Lower leg skin (tissue), 4 donors: ENCODE measurements at places on chromosomes 4 and X.
A peak's percentile ranks its signal among the peaks of the same experiment; 100 is the strongest.

- DNase-seq = no peak
Observed at GRCh38 chr4:184447664-184448063, 26.7 kb downstream of the IRF2 start.

DNA sequence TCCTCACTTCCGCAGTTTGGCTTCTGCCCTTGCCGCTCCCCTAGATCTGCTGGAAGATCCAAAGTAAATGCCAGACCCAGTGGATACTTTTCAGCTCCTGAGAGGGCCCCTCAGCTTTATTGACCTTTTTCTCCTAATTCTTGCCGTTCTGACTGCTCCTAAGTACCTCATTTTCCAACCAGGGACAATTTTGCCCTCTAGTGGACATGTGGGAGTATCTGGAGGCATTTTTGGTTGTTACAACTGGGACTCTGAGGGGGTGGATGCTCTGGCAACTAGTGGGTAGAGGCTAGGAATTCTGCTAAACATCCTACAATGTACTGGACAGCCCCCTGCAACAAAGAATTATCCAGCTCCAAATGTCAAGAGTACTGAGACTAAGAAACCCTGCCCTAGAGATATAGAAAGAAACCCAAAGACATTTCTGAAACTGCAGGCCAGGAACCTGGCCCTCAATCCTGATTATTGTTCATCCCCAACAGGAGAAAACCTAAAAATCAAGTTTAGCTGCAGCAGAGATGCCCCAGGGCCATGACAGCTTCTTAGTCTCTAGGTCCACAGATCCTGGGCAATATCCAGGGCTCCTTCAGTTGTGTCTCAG lies 3.4 kb downstream of the TEX13B start:
- no peak for DNase-seq

DNA sequence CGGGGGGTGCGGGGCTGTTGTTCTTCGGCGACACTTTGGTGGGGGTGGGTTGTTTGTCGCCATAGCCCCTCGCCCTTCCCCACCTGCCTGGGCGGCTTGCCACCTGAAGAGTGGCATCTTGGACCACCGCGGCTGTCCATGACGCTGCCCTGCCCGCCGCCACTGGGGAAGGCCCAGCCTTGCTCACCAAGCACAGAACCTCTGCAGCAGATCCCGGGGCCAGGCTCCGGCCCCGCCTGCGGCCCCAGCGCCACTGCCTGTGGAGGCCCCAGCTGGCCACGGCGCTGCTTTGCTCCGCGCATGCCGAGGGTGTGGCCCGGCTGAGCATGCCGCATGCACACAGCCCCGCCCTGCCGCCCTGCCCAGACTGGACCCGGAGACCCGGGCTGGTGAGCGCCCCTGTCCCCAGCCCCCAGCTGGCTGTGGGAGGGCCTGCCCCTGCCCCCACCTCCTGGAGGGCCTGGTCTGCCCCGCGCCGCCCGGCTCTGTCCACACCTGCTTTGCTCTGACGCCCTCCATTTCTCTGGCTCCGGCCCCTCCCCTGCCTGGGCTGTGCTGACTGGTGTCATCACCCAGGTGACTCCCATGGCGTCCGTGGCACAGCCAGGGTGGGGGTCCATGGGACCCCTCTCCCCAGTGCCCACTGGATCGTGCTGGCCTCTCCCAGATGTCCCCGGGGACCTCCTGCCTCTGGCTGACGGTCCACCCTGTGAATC lies 5.3 kb downstream of the NAT8L start:
- DNase-seq = no peak

DNA sequence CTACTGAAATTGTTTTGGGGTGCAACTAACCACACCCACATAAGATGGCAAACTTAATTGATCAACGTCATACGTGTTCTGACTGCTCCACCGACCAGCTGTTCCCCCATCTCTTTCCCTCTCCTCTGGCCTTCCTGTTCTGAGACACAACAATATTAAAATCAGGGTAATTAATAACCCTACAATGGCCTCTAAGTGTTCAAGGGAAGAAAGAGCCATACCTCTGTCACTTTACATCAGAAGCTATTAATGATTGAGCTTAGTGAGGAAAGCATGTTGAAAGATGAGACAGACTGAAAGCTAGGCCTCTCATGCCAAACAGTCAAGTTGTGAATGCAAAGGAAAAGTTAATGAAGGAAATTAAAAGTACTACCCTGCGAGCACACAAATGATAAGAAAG lies 173.9 kb upstream of the FTHL17 start:
- no peak for DNase-seq

- no peak for DNase-seq
Observed at GRCh38 chr4:182924497-182924896, 7.3 kb upstream of the DCTD start.

DNA sequence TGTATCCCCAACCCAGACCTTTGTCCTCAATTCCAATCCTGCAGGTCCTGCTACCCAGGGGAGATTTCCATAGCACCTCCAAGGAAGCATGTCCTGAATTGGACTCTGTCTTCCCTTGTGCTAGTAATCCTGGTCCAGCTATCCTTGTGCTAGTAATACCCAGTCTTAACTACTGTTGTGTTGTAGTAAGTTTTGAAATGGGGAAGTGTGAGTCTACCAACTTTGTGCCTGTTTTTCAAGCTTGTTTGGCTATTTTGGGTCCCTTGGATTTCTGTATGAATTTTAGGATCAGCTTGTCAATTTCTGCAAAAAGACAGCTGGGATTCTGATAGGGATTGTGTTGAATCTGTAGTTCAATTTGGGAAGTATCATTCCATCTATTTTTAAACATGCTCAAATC lies 51.4 kb downstream of the CD99L2 start:
- no peak for DNase-seq

GRCh38 chrX:16869393-16870094 lies 618 bp downstream of the RBBP7 start:
- peak; percentile 13 for DNase-seq

DNA sequence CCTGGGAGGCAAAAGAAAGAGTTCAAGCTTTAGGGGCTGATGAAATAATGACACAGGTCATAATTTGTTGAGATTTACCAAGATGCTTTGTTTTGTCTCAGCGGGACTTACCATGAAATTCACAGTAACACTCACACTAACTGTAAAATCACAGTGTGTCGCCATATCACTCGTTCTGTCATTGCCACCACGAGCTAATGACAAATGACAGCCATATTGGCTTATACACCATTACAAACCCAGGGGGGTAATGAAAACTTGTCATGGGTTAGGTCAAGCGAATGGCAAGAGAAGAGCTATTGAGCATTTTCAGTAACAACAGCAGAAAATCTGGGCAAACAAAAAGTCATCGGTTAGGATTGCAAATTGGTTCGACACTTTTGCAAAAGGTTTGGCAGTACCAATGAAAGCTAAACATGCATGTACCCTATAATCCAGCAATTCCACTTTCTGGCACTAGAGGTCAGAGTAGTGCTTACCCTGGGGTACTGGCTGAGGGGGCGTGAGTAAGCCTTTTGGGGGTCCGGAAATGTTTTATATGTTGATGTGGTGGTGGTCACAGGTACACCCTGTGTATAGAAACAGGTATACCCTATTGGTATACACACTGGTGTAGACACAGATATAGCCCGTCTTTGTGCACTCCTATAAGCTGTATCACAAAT lies 83.9 kb upstream of the RAI2 start:
- no peak for DNase-seq
